Stimulated activated CD4-positive, alpha-beta T cell treated with anti-CD3 and anti-CD28 coated beads, Interleukin-2, amount 100 ng/mL, for 24 hours (primary cell): ENCODE measurements at places on chromosomes 7 and 10.

GRCh38 chr7:837001-837400 is 4.7 kb downstream of the SUN1 start:
- no peak for DNase-seq

DNA sequence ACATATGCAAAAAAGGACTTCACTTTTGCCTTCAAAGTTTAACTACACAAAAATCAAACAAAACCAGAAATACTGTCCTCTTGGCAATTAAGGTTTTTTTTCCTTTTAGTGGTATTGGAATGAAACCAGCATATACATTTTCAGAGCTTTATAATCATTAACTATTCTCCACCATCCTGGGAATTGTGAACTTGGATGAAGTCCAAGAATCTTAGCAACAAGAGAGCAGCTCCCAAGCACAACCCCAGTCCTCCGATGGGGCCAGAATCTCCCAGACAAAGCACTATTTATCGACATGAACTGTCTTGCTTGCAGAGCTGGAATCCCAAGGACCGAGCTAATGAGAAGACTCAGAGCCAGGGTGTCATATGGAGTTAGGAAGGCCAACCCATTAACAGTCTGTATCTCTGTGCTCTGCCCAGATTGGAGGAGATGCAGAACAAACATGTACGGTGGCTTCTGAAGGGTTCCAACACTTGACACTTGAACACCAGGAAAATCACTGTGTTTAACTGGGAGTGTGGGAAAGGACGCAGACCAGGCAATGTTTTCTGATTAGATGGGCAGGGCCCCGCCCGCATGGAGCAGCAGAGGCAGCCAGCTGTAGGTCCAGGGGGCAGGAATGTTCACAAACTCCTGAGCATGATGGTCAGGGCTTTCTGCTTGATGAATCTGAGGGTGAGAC is 35.5 kb downstream of the PPP1R3C start:
- no peak for DNase-seq

DNA sequence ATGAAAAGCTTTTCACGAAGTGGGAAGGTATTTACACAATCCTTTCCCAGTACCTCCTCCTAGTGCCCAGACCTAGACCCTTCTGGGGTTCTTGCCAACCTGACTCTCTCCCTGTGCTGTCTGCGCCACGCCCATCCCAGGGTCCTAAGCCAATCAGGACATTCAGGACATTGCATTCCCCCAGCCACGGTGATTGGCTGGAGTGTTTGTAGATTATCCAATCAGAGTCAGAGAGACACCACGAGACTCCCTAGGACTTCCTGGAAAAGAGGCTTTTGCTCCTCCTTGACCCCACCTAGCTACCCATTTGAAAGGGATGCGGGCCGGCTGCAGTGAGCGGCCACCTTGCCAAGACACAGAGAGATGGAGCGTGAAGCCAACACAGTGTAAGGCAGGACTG is 3.5 kb upstream of the GDF2 start:
- DNase-seq = no peak

- no peak for DNase-seq
Observed at GRCh38 chr7:77439572-77439971, 23.4 kb upstream of the GSAP start.

DNA sequence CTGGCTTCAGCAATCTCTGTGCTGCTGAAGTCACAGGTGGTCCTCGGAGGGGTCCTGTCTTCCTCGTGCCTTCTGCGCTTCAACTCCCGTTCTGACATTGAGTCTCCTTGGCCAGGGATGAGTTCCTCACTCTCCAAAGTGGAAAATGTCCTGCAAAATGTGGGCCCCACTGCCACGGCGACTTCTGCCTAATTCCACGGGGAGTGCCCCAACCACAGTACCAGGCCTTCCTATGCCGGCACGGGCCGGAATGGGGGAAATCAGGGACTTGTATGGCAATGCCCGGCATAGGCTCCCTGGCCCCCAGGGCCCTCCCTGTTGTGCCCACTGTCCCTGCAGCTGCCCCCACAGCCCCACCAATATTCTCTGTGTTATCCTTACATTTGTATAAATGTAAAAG is 420.5 kb downstream of the TCERG1L start:
- DNase-seq = no peak

- DNase-seq = no peak
Observed at GRCh38 chr10:22552888-22553378, 161.4 kb downstream of the PIP4K2A start.

GRCh38 chr7:6536262-6537260 is 14.7 kb downstream of the GRID2IP start:
- no peak for DNase-seq

GRCh38 chr10:82801289-82801688 is 926.3 kb downstream of the NRG3 start:
- DNase-seq = no peak

- DNase-seq = no peak
Observed at GRCh38 chr7:107538001-107538400, 25.7 kb downstream of the COG5 start.
